ENCODE measurements at places on chromosomes 16 and 17.

DNA sequence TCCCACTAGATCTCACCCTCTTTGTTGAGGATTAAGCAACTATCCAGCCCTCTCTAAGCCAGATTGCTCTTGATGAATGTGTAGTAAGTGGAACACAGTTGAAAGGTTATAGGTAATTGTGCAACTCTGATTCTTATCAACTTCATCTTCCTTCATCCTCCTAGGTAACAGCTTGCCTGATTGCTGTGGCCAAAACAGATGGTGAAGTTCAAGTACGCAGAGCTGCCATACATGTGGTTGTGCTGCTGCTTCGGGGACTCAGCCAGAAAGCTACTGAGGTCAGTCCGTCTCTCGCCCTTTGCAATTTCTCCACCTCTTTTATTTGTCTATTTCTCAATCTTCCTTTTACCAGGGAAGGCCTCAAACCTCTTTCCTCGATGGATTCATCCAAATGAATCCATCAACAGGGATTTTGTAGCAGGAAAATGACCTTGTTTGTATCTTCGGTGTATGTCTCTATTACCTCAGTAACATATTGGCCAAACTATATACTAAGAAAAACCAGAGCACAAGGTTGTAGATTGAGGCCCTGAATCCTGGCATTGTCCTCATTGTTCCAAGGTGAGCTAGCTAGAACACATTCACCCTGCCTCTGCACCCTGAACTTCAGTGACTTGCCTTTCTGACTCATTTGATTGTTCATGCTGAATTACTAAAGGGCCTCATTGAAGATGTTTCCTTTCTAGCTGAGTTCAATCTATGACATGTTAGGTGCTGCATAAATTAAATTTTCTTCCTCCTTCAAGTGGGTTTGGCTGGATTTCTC lies 65.1 kb upstream of the HAS3 start:
- no peak for DNase-seq

GRCh38 chr17:50532452-50533024 lies at the start of gene EPN3:
TSS of gene EPN3 (plus strand) at chr17:50532735. CDS start at chr17:50536557, 3,822 bp downstream.
- DNase-seq, result peak; percentile 58

DNA sequence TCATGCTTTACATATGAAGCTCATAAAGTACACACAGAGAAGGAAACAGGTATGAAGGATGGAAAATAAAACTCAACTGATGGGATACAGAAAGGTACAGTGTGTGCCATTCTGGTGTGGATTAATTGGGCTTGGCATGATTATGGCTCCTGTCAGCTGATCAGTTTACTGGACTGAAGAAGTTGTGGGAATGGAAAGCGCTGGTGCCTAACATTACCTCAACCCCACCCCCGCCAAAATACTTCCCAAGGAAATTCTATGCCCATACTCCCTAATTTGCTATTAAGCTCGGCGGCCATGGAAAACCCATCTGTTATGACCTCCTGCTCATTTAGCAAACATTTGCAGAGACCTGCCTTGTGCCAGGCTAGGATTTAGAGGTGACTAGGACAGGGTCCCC lies 16.6 kb upstream of the PMFBP1 start:
- no peak for DNase-seq

DNA sequence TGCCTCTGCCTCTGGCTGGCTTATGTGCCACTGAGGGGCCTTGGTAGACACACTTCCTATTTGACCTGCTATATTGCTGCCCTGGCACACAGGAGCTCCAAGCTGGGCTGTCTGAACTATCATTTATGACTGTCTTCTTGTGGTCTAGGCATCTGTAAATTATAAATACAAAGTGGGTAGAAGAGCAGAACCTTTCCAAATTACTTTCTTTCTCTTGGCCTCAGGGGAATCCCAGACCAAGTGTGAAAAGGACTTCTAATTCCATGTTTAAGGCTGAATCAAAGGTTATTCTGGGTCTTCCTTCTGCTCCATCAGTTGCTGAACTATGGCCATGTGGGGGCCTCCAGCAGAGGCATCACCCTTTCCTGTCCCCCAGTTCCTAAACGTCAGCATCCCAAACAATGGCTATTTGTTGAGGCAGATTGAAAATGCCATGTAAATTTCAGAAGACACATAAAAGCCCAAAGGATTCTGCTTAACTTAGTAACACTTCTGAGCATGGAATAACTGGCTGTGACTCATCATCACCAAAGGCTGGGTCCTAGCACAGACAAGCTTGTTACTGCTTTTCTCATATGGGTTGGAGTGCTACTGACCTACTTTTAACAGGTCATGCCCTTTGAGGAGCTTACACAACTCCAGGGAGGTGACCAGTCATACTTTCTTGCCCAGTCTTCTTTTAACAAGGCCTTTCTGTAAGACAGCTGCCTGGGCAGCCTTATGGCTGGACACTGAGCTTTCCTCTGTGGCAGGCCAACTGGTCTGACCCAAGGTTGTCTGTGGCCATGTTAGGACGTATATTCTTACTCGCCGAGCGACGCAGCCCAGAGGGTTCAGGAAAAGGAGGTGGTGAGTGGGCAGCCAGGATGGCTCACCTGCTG lies 154.8 kb downstream of the VPS53 start:
- no peak for DNase-seq

- DNase-seq, result no peak
Observed at GRCh38 chr17:6775871-6776405, at the start of gene FBXO39. TSS of gene FBXO39 (plus strand) at chr17:6776215. CDS start at chr17:6779869, 3,654 bp downstream.

DNA sequence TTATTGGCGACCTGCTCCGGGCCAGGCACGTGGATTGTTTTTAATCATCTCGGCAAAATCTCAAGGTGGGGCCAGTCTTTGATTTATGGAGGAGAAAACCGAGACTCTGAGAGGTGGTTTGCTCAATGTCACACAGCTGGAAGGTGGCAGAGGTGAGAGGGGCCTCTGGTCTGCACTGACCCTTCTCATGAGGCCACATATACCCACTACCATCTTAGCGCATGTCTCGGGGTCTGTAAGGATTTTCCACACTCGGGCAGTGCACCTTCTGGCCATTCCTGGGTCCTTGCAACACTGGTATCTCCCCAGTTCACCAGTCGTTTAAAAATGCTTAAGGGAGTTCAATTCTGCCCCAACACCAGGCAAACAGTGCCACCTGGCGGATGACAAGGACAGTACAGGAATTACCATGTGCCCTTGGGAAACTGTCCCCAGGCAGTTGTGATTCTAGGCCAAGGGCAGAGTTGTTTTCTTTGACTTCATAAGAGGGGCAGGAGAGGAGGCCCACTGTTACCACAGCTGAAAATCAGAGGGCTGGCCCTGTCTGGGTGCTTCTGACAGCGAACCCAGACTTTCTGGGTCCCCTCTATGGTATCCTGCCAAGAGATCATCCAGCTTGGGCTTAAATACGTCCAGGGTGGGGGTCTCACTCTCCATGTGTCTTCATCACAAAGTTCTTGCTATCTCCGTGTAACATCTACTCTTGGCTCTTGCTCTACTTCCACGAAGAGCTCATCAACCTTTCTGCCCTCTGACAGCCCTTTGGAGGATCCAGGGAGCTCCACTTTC lies 39.4 kb upstream of the RAI1 start:
- DNase-seq, result peak; percentile 71

- no peak for DNase-seq
Observed at GRCh38 chr16:4825196-4825595, 21.9 kb downstream of the GLYR1 start.

GRCh38 chr16:502179-502943 lies 25.2 kb upstream of the CAPN15 start:
- DNase-seq, result no peak

GRCh38 chr17:77708936-77709335 lies 249.6 kb upstream of the TNRC6C start:
- peak; percentile 37 for DNase-seq

DNA sequence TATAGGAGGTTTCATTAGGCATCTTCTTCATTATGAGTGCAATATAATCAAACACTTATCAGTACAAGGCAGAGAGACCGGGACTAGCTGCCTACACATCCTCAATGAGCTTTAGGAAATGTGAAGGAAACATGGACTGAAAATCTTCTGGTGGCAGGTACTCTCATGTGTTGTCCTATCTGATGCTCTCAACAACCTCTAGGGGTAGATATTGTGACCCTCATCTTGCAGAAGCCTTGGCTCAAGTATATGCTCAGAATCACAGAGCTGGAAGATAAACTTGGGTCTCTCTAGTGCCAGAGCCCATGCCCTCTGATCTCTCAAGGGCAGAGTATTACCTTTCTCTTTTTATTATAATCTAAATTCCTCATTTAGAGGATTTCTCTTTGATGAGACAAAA lies 181.6 kb upstream of the C17orf78 start:
- DNase-seq, result no peak

DNA sequence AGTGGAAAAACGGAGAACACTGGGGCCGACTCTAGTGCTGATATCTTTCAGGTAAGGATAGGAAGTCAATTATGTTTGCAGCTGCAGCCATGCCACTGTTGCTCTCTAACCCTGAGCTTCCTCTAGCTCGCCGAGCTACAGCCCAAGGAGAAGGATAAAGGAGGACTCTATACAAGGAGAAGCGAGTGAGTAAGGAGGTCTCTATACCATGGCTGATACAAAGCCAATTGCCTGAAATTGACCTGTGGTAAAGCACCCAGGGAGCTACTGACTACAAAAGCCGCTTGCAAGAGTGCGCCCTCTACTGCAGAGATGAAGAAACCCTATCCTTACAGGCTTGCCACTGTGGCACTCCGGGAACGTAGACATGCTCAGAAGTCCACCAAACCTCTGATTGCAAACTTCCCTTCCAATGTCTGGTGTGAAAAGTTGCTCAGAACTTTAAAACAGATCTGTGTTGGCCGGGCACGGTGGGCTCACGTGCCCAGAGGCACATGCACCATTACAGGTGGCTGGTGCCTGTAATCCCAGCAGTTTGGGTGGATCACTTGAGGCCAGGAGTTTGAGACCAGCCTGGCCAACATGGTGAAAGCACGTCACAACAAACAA lies 10.8 kb upstream of the SLC46A1 start:
- DNase-seq, result peak; percentile 57

DNA sequence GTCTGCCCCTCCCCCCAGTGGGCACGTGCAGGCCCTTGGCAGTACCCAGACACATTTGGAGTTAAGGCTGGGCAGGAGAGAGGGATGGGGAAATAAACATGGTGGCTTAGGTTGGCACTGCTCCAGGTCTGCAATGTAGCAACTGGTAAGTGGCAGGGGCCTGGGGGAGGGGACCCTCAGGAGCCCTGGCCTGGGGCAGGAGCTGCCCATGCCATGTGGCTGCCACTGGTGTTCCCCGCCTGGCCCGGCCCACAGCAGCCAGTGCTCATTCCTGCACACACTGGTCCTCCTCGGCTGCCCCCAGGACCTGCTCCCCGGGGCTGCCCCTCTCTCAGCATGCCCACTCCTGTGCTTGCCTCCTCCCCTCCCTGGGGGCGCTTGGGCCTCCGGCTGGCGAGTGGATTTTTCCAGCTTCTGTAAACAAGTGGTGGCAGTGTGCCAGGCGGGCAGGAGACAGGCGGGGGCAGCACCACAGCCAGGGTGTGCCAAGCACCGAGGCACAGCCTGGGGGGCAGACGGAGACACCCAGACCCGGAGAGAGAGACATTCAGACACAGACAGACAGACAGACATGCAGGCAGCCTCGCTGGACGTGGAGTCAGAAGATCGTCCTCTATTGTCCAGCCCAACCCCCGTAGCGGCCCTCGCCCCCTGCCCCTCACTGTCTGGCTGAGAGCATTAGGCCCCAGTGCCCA lies 9.4 kb downstream of the THRA start:
- DNase-seq, result peak; percentile 96

- no peak for DNase-seq
Observed at GRCh38 chr17:82390860-82391435, 19.4 kb downstream of the UTS2R start.

DNA sequence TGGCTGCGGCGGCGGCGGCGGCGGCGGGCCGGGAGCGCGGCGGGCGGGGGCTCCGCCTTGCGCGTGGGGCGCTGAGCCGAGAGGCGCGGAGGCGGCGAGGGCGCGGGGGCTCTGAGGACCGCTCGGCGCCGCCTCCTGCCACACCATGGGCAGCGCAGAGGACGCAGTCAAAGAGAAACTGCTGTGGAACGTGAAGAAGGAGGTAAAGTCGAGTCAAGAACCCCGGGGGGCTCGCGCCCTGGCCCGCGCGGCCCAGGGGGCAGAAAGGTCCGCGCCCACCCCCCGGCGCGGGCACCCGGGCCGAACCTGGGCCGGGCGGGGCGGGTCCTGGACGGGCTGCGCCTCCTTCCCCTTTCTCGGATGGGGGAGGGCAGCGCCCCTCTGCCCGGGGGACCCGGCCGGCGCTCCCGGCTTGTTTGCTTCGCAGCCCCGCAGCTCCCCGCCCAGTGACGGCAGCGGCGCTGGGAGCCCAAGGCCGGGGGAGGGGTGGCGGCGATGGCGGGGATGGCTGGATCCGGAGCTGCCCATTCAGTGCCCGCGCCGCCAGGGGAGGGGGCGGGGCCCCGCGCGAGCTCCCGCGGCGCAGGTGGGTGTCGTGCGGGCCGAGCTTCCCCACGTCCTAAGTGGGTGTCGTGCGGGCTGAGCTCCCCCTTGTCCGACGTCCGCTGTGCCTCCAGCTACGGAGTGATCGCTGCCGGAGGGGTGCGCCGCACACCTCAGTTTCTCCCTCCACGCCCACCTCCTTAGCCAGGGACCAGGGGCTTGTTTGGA lies 428 bp downstream of the SGSM2 start:
- no peak for DNase-seq

DNA sequence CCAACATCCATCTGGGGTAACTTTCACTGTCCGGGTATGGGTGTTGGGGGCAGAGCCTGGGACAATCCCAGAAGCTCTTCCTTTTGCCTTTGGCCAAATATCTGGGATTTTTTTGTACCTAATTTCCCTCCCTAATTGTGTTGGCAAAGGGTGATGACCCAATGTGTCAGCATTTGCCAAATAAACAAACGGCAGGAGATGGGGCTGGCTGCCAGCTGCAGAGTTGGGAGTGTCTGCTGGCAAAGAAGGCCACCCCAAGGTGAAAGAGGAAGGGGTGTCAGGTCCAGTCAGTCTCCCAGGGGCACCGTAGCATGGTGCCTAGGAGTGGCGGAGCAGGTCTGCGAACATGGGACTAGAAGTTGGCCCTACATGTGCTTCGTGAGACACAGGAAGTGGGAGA lies 73.0 kb downstream of the SLC6A2 start:
- DNase-seq, result peak; percentile 31

GRCh38 chr17:34291721-34292348 lies 6.3 kb downstream of the CCL11 start:
- DNase-seq, result no peak

DNA sequence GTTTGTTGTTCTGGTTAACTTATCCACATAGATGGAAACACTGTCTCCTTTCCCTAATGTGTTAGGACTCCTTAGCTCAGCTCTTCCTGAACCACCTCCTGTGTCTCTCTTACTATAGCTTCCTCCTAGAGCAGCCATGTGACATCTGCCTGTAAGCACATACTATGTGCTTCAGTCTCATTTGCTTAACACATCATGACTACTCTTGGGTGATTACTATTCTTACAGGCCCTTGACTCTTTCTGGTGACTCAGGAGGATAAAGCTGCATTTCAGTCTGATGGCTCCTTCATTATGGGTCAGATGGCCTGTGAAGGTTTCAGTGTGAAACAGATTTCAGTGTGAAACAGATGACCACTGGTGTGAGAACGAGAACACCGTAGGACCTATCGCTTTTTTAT lies 320 bp upstream of the KRTAP4-2 start:
- no peak for DNase-seq

GRCh38 chr17:68640242-68640989 lies 39.2 kb upstream of the FAM20A start:
- DNase-seq, result no peak
